Testis (tissue), 5 donors: ENCODE measurements at places on chromosomes 7 and 10. TPM values are rescaled to one million over a fixed set of nuclear protein-coding genes. Genes with fewer than 3 reads are reported as not detected.

DNA sequence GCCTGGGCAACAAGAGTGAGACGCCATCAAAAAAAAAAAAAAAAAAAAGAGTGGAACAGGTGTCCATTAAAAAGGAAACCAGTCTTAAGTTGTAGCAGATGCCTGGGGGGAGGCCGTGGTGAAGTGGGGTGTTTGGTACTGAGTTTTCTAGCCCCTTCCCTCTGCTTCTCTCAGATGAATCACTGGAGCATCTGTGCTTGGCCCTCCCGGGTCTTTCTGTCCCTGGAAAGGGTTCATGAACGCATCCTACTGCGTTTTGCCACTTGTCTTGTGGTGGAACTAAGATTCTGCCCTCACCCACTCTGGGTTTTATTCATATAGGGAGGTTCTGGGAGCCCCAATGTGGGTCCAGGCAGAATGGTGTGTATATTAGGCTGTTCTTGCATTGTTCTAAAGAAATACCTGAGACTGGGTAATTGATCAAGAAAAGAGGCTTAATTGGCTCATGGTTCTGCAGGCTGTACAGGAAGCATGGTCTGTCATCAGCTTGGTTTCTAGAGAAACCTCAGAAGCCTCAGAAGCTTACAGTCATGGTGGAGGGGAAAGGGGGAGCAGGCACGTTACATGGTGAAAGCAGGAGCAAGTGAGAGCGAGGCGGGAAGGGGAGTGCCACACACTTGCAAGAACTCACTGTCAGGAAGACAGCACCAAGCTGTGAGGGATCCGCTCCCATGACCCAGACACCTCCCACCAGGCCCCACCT, 63.5 kb downstream of the CAMK1D start:
- no peak for DNase-seq

DNA sequence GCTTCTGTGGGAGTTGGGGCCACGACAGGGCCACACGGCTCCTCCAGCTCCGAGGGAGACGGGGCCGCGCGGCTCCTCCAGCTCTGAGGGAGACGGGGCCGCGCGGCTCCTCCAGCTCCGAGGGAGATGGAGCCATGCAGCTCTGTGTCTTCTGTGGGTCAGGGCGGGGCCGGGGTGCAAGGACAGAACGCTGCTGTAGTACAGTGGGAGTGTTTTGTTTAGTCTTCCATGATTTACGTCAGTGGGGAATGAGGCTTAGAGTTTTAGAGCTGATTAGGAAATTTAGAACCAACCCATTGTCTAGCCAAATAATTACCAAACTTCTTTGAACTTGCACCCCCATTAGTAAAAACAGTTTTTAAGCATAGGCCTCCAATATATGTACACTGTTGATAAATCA, 32.9 kb upstream of the PRKAR1B start:
- no peak for DNase-seq

DNA sequence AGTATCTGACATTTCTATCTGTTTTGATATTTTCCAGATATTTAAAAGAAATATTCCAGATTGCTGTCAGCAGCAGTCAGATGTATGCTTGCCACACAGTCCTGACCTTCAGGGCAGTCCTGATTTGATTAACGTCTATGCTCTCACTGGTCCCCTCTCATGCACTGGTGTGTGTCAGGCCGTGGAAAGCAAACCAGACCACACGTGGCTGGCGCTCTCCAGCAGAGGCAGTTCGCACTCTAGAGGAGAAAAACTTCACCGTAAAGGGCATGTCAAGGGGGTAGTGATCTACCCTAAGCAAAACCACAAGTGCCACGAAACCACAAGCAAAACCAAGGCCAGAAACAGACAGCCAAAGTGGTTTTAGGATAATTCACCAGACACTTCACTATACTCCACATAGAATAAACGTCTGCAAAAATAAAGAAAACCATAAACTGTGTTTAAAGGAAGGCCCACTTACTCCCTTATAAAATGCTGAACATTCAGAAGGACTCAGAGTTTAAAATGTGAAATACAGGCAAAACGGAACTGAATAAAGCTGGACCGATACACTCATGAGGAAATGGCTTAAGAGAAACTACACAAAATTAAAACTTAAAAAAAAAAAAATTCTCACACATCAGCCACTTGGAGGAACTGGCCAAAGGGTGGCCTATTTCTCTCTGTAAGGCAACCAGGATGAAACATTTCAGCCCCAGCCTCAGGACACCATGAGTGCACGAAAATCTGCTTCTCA, 26.4 kb downstream of the PARP12 start:
- no peak for DNase-seq

Gene TMEM176A
- total RNA-seq = 1.6 TPM

GRCh38 chr7:1444925-1445322, 14.3 kb downstream of the MICALL2 start:
- DNase-seq = no peak

GRCh38 chr7:130040576-130040975, 10.6 kb downstream of the ZC3HC1 start:
- DNase-seq = no peak

- DNase-seq = peak; percentile 47
Measured at GRCh38 chr10:4883079-4883739, 57.2 kb downstream of the AKR1E2 start.

DNA sequence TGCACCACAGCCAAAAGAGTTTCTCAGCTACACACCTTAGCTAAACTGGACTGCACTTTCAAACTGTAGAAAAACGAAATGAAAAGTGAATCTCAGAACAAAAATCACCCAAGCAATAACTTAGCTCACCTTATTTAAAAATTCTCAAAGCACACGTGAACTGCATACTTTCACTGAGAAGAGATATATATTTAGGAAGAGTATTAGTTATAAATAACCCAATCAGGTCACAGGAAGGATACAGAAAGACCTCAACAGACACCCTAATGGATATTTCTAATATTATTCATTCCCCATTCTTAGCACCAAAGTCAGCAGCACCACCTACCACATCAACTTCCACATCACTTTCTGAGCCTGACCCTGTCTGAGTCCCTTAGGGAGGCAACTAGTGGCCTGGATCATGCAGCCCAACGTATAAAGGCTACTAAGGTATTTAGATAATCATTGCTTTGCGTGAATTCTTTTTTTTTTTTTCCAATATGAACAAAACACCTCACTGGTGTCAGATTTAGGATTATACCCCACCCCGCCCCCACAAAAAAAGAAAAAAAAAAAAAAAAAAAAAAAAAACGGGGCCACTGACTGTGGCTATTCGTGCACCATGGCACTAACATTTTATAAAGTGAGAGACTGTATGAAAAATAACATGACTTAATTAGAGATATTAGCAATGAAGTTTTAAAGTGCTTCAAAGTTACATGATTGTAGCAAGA, 2.6 kb downstream of the ABI1 start:
- DNase-seq = no peak

Gene HELLS
- total RNA-seq = 47.4 TPM

Gene LRIT1
- 4.0 TPM for total RNA-seq

Gene GIMAP4
- total RNA-seq = 5.8 TPM

Gene CLEC2L
- total RNA-seq = 0.81 TPM

- no peak for DNase-seq
Measured at GRCh38 chr10:86450806-86451603, 70.6 kb downstream of the WAPL start.

GRCh38 chr7:76225379-76225778, 23.7 kb downstream of the SRRM3 start:
- peak; percentile 40 for DNase-seq

Gene USP54
- 61.3 TPM for total RNA-seq

GRCh38 chr7:55516409-55516808, 55.9 kb downstream of the VOPP1 start:
- DNase-seq = no peak

GRCh38 chr10:84333864-84334451, 5.6 kb downstream of the CCSER2 start:
- DNase-seq = no peak

DNA sequence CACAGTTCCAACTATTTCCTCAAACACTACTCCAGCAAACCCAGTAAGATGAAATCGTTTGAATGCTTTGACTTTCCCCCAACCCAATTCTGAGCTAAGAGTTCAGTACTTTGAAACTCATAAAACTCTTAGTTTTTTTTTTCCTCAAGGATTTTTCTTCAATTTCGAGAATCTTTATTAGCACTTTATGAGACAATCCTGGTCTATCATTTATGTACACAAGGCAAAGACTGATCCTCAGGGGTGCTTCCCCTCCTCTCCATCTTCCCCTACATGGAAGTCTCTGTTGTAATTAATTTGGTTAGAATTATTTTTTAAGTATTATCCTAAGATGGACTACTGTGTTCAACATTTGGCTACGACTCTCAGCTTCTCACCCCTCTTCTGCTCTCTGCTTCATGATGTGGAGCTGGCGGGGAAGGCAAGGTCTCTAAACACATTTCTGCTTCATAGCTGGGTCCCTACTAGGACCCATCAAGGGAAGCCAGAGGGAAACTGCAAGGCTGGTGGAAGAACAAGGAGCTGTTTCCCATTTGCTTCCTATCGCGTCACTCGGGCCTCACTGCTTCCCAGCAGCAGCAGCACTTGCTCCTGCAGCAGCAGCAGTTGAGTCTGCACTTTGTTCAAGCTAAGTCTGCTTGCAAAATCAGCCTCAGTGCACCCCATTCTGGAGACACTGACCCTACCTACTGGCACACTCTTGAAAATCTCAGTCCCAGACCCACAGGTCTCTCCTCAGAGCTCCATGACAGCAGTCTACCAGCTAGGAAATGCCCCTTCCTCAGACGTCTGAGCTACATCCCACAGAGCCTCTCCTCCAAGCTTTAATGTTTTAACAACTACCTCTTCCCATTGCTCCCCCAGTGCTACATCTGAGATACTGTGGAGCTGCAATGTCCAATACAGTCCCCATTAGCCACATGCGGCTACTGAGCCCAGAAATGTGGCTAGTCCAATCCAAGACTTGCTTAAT, 90.0 kb downstream of the CHCHD3 start:
- DNase-seq = no peak

- no peak for DNase-seq
Measured at GRCh38 chr10:93420944-93421825, 60.9 kb downstream of the MYOF start.

GRCh38 chr7:135335628-135336139, 102.0 kb downstream of the STRA8 start:
- DNase-seq = peak; percentile 58

DNA sequence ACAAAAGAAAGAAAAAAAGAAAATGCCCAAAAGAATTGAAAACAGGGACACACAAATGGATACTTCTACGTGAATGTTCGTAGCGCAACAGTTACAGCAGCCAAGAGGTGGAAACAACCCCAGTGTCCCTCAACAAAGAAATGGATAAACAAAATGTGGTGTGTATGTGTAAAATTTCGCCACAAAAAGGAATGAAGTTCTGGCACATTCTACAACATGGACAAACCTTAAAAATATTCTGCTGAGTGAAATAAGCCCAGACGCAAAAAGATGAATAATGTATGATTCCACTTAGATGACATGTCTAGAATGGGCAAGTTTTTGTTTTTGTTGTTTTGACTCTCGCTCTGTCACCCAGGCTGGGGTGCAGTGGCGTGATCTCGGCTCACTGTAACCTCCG, 10.9 kb downstream of the UCMA start:
- DNase-seq = no peak

Gene PIK3AP1
- total RNA-seq = 10.0 TPM

Gene AGBL3
- 21.6 TPM for total RNA-seq

DNA sequence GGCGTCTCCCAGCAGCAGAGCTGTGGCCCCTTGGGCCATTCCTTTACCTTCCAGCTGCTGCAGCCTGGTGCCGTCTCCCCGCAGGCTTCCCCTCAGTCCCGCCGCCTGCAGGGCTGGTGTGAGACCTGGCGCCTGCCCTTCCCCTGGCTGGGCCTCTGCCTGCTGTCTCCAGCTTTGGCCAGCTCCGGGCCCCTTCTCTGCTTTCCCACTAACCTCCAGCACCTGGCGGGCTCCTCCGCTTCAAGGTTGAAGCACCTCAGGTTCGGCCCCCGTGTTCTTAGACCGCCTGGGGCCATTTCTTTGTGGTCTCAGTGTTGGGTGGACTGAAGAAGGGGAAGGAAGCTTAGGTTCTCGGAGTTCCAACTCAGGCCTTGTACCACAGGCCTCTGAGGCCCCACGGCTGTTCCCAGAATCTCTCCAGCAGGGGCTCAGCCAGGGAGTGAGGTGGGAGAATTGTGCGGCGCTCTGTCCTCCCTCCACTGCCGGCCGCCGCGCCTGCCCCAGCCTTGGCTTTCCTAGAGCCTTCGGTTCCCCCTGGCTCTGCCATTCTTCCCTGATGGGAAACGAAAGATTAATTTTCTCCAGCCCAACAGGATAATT, 30.3 kb downstream of the GBX1 start:
- no peak for DNase-seq

DNA sequence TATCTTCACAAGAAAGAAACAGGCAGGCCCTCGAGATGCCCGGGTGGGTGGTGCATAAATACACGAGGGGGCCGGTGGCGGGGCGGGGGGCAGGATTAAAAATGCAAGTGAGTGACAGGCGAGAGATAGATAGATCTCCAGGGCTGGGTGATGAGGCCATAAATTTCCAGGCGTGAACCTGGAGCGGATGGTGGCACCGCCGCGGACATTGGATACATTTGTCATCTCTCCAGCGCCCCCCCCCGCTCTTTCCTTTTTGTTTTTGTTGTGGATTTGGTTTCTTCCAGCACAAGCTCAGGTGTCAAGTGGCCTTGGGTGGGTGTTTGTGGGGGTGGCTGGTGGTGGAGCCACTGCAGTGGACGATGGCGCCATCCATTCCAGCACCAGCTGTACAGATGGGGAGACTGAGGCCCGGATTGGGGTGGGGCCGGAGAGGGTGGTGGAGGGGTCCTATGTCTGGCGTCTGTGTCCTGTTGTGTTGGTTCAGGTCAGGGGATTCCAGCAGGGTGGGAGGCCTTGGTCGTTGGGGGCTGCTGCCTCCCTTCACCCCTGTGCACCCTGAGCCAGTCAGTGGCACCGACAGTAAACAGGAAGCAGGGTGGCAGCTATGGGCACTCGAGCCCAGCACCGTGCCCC, 2.9 kb downstream of the ELFN1 start:
- no peak for DNase-seq

DNA sequence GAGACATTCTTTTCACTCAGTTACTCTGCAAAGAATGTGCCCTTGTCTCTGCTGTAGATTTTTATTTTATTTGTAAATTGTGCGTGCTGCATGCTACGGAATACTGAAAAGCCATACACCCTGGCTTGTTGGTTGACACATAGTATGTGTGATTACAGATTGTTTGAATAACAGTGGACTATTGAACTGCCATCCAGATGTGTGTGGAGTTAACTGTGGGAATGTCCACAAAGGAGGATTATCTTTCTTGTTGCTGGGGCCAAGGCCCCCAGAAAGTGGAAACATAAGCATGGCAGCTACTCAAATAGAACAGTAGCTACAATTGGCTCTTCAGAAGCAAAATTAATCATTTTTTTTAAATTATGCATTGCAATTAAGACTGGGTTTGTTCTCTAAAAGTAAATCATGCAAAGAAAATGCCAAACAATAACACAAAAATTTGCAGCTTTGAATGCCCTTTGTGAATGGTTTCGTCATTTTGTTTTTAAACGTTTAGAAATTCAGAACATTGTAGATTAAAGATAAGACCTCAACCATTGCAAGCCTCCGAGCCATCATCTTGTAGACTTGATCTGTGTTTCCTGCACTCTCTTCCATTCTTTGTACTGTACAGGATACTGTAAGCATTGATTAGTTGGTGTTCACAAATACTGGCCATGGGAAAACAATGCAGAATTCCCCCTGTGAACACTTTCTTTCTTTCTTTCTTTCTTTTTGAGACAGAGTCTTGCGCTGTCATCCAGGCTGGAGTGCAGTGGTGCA, 210.3 kb upstream of the TCF7L2 start:
- no peak for DNase-seq

Gene OR6B1
- total RNA-seq = 1.4 TPM

Gene GRID2IP
- 1.1 TPM for total RNA-seq

Gene GLI3
- total RNA-seq = 3.8 TPM

Gene HOXA1
- total RNA-seq = 0.37 TPM

Gene SLC39A12
- total RNA-seq = 0.47 TPM
